ENCODE measurements at places on chromosomes 2 and 18.

DNA sequence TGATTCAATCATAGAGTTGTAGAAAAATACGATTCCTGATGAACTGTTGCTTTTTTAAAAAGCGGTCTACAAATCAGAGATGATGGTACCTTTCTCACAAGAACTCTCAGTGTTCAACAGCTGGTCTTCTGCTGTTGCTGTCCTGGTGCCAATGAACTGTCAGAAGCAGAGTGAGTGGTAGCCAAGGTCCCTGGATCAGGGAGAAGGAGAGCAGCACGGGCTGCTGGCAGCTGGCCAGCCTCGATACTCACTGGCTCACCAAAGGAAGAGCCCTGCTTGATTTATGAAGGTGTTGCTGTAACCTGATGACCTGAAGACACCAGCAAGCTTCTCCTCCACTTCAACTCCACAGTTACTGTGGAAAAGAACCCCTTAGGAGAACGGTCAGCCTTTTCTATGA, 300.8 kb upstream of the SOX11 start:
- no peak for DNase-seq

- DNase-seq = no peak
Measured at GRCh38 chr18:44035554-44035953, 645.1 kb upstream of the SETBP1 start.

DNA sequence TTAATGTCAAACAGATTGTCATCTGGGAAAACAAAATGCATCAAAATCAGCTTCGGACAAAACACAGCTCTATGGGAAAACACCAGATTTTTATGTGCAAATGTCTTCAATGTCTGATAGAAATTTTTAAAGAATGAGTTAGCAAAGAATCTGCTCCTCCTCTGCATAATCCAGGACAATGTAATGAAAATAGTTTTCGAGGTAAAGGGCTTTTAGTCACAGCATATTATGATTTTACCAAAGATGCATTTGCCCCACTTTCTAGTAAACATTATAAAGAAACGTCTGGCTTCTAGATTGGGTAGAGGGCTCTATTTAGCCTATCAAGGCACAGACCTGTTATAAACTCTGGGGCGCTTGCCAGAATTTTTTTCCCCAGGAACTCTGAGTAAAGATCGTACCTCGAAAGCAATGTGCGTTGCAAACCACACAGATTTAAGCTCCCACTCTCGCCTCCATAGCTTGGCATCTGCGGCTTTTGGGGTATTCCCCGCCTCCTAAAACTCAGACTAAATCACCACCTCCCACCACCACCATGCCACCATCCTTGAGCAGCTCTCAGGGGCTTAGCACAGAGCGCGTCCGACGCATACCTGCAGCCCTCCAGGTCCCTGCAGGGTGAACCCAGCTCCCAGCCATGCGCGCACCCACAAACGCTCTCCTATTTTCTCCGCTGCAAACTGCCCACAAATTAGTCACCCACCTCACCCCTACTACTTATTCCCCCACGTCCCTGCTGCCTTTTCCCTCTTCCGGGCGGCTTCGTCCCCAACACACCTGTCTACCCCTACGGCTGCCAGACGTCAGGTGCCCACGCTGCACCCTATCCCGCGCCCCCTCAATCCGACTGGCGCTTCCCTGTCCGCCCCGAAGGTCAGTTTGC, 829 bp downstream of the ACVR1C start:
- peak; percentile 35 for DNase-seq

DNA sequence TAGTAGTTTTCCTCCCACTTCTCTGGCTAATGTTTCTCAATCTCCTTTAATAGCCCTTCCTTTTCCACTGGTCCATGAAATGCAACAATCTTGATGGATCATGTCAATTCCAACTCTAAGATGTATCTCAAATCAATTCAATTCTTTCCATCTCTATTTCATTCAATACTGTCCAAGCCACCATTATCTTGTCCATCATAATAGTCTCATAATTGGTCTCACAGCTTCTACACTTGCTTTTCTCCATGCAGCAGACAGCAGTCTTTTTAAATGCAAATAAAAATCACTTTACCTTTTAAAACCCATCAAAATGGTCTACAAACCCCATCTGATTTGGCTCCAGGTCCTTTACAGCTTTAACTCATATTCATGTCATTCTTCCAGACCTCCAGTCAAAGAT, 226.6 kb downstream of the EPHA4 start:
- DNase-seq = no peak

DNA sequence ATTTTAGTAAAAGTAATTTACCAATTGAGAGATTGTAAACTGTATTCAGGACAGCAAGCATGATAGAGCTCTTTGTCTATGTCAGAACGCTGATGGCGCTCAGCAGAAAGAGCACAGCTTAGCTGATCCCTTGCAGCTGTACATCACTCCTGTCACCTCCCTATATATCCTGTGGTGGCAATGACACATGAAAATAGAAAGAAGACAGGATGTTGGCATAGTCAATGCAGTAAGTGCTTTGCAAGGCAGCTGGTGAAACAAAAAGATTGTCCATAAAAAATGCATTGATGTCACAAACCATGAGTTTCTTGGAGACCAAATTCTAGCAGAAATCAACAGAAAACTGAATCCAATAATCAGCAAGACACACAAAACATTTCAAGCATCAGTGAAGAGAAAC, 221.5 kb downstream of the RIT2 start:
- DNase-seq = no peak

GRCh38 chr2:59684771-59685166, 868.7 kb downstream of the BCL11A start:
- no peak for DNase-seq

- no peak for DNase-seq
Measured at GRCh38 chr2:186302263-186302662, 183.8 kb upstream of the ZC3H15 start.

GRCh38 chr2:55309446-55309845, 40.4 kb upstream of the MTIF2 start:
- no peak for DNase-seq

GRCh38 chr2:106095478-106096298, 98.4 kb downstream of the UXS1 start:
- peak; percentile 85 for DNase-seq

- no peak for DNase-seq
Measured at GRCh38 chr2:119259296-119259860, 35.7 kb downstream of the STEAP3 start.

- peak; percentile 85 for DNase-seq
Measured at GRCh38 chr2:196263181-196263747, 91.9 kb upstream of the STK17B start.

DNA sequence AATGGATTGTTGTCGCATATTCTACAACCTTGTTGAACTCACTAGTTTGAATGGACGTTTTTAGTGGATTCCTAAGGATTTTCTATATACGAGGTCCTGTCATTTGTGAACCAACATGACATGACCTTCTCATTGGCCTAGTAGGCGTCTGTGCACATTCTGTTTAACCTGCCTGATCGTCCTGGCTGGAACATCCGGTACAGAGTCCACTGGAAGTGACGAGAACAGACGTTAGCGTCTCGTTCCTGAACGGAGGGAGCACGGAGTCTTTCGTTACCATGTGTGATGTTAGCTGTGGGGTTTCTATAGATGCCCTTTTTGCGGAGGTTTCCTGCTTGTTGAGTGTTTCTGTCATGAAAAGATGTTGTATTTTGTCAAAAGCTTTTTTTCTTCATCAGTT, 61.9 kb downstream of the SLC66A2 start:
- DNase-seq = no peak

DNA sequence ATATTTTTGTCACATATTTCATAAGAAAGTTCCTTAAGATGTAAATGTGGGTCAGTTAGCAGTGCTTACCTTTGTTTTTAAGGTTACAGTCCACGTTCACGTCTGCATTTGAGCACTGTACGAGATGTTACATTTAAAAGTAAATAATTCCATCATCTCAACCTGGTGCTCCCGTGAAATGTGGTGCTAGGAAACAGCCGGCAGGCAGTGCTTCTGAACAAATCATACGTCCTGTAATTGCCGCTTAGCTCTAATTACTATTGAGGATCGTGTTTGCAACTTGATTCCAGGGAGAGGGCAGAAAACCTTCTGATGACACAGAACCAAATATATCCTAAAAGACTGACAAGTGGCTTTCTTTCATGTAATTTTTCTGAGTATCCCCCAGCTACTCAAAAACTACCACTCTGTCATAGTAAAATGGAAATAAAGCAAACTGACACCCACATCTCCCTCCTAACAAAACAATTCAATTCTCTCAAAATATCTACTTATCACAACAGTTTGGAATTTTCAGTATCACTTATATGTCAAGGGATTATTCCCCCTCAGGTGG, 297.8 kb upstream of the SESTD1 start:
- no peak for DNase-seq

- DNase-seq = no peak
Measured at GRCh38 chr2:155770516-155770915, 562.0 kb downstream of the NR4A2 start.

DNA sequence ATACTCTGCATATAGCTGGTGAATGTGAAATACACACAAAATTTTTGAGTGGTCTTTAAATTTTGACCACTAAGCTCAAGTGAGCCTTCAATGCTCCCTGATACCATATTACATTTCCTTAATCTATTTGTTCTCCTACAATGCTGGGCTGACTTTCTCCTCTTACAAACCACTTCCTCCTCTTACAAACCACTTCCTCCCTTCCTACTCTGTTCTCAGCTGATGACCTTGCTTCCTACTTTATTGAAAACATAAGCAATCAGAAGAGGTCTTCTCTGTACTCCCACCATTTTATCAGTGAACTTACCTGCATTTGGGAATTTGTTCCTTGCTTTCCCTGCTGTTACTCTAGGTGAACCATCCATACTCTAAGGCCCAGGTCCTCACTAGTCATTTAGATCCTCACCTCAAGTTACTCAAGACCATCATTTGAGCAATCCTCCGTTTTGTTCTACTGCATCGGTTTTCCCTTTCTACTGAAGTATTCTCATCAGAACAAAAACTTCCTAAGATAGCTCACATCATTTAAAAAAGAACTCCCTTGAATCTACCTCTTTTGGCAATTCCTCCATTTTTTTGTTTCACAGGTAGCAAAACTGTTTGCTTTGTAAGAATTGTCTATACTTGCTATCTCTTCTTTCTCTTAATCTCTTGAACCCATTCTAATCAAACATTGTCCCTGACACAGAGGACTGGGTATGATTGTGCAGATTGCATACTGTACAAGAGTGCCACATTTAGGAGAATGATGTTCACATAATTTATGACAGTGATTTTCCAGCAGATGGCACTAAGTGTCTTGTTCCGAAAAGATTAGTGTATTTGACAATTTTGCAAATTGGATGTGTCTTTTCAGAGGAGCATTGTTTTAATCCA, 96.5 kb downstream of the EPB41L5 start:
- peak; percentile 59 for DNase-seq

- peak; percentile 25 for DNase-seq
Measured at GRCh38 chr18:11577271-11578112, 31.9 kb upstream of the SLC35G4 start.

- DNase-seq = no peak
Measured at GRCh38 chr2:177400337-177400923, 7.9 kb downstream of the AGPS start.

- peak; percentile 62 for DNase-seq
Measured at GRCh38 chr18:46343931-46344372, 239.8 kb downstream of the HAUS1 start.

- DNase-seq = no peak
Measured at GRCh38 chr2:8376603-8377410, 305.0 kb upstream of the ID2 start.

GRCh38 chr2:164843346-164843911, 1.8 kb upstream of the COBLL1 start:
- no peak for DNase-seq

DNA sequence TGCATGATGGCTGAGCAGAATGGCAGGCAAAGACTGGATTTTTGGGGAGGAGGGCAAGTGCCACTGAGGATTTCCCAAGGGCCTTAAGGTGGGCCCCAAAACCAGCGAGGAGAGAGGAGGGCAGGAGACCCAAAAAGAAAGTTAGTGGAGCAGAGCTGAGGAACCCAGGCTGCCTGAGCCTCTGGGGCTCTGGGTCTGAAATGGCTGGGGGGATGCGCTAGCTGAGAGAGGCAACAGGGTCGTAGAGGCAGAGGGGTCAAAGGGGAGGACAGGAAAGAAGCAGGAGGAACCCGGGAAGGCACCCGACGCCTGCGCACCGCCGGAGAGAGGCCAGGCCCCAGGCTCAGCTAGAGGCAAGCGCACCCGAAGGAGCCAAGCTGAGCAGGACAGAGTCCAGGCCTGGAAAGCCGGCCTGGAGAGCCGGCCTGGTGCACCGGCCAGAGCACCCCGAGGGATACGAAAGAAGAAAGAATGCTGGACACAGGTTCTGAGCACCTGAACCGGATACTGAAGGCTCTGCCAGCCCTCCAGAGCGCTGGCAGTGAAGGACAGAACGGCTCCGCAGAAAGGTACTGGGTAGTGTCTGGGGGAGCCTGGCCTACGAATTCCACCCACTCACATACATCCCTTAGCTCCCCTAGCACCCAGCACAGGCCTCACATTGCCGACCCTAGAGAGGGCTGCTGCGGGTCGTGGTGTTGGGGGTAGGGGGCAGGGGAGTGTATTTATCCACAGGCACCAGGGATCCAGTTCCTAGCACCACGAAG, 39.5 kb upstream of the ATP6V1B1 start:
- DNase-seq = no peak

- no peak for DNase-seq
Measured at GRCh38 chr18:2240311-2240705, 331.0 kb downstream of the METTL4 start.

- DNase-seq = no peak
Measured at GRCh38 chr2:186629250-186629996, 39.6 kb downstream of the ITGAV start.

GRCh38 chr2:233358947-233359346, 4.7 kb downstream of the DGKD start:
- DNase-seq = no peak

DNA sequence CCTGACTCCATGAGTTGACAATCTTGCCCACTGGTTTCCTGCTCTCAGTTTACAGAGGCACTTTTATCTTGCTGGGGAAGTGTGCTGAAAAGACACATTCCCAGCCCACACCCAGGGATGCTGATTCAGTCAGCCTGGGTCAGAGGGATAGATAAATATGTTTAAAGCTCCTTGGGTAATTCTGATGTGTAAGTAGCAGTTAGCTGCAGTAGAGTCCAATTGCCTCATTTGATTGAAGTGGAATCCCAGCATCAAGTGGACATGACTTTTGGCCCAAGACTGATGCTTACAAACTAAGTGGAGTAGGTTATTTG, 29.4 kb downstream of the PSD4 start:
- DNase-seq = no peak
